ENCODE measurements at places on chromosomes 4 and X. TPM values are rescaled to one million over a fixed set of nuclear protein-coding genes. Genes with fewer than 3 reads are reported as not detected.

GRCh38 chrX:47562615-47563243 is 1.7 kb downstream of the ARAF start:
- H3K27me3 ChIP-seq: no peaks in the 10 kb centered on the region
- peak overlapping the region; percentile 70 for H3K4me3 ChIP-seq
- H3K27ac ChIP-seq: no peak overlapping the region
- peaks cover 8% of the 10 kb centered on the region for H3K36me3 ChIP-seq
- peaks cover 13% of the 10 kb centered on the region for H3K4me1 ChIP-seq
- DNase-seq: no peak

DNA sequence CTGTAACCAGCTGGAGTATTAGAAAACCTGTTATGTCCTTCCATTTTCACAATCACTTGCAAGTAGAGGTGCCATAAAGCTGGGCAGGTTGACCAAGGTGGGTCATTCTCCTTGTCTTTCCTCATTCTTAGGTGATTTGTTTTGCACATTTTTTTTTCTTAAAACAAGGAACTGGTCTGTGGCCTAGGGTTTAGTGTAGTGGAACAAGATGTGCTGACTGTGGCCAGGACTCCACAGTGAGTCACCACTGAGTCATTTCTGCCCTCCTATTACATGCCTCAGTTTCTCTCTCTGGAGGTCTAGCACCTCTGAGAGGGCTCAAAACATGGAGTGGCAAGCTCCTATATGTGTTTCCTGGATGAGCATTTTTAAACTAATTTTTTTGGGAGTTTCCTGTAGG is 355.9 kb downstream of the GPM6A start:
- no peaks in the 10 kb centered on the region for H3K4me1 ChIP-seq
- no peak for DNase-seq
- H3K27me3 ChIP-seq: no peaks in the 10 kb centered on the region

DNA sequence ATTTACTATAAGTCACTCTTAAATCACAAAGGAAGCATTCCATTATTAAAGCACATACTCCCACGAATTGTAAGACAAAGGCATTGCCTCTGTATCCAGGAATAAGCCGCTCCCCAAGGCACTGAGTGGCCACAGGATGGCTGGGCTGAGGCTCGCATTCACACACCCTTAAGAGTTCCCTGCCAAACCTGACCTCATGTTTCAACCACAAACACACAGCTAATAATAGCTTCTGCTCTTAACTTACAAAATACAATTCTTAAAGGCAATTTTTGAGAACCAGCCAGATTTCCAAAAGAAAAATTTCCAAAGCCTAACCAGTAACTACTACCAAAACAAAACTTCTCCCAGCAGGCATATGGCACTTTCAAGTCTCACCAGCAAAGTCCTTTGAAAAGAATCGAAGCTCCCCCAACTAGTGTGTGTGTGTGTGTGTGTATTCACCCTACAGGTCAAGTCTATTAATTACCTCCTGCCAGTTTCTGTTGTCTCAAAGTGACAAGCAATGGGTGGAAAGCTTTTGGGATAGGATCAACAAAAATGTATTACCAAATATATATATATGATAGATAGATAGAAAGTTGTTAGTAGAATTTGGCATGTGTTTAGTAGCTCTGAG is 36.0 kb downstream of the ARHGAP6 start:
- peaks cover 4% of the 10 kb centered on the region for H3K4me1 ChIP-seq
- no peaks in the 10 kb centered on the region for H3K27me3 ChIP-seq
- DNase-seq: no peak
- H3K27ac ChIP-seq: no peak overlapping the region

GRCh38 chr4:15695240-15695699 is 7.6 kb upstream of the BST1 start:
- peaks cover 6% of the 10 kb centered on the region for H3K4me1 ChIP-seq
- peaks cover 4% of the 10 kb centered on the region for H3K36me3 ChIP-seq
- DNase-seq: no peak
- H3K27ac ChIP-seq: no peak overlapping the region
- H3K27me3 ChIP-seq: no peaks in the 10 kb centered on the region

GRCh38 chrX:148958901-148959300 is 458.5 kb downstream of the AFF2 start:
- H3K36me3 ChIP-seq: no peaks in the 10 kb centered on the region
- no peaks in the 10 kb centered on the region for H3K27me3 ChIP-seq
- DNase-seq: no peak
- H3K27ac ChIP-seq: no peak overlapping the region

DNA sequence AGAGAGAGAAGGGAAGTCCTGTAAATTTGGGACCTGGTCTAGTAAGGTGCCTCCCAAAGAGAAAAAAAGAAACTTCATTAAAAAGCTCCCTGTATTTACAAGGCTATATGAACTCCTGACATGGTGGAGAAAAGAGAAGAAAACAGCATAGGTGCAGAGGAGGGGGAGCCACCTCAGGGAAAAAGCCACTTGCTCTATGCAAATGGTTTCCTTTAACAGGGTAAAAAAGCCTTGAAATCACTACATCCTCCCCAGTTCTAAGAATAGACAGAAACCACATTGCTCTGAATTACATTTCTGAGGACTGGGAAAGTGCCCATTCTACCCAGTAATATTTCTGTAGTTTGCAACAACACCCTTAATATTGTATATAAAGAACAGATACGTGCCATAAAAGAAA is 165.5 kb downstream of the KLF8 start:
- no peaks in the 10 kb centered on the region for H3K36me3 ChIP-seq
- DNase-seq: no peak
- H3K4me3 ChIP-seq: no peak overlapping the region
- no peak overlapping the region for H3K27ac ChIP-seq

DNA sequence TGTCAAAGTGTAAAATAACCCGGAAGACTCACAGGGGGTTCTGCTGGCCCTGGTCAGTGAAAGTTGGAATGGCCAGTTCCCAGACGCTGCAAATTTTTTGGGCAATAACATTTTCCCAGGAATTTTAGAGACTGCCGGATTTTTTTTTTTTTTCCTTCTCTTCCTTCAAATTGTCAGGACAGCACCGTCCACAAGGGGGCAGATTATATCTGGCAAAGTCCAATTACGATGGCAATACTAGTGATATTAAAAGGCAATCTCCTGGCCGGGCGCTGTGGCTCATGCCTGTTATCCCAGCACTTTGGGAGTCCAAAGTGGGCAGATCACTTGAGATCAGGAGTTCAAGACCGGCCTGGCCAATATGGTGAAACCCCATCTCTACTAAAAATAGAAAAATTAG is 20.5 kb downstream of the SLC25A5 start:
- H3K4me1 ChIP-seq: no peaks in the 10 kb centered on the region
- H3K4me3 ChIP-seq: no peak overlapping the region
- H3K27ac ChIP-seq: no peak overlapping the region
- no peak for DNase-seq

DNA sequence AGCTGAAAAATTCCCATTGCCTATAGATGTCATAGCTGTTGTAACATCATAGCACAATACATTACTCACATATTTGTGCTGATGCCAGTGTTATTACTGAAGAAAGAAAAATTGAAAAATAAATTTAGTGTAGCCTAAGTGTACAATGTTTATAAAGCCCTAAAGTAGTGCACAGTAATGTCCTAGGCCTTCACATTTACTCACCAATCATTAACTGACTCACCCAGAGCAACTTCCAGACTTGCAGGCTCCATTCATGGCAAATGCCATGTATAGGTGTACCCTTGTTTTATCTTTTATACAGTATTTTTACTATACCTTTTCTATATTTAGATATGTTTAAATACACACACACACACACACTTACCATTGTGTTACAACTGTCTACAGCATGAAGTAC is 265.4 kb upstream of the MAGEB18 start:
- peaks cover 8% of the 10 kb centered on the region for H3K4me1 ChIP-seq
- no peaks in the 10 kb centered on the region for H3K27me3 ChIP-seq
- no peaks in the 10 kb centered on the region for H3K36me3 ChIP-seq
- DNase-seq: no peak

DNA sequence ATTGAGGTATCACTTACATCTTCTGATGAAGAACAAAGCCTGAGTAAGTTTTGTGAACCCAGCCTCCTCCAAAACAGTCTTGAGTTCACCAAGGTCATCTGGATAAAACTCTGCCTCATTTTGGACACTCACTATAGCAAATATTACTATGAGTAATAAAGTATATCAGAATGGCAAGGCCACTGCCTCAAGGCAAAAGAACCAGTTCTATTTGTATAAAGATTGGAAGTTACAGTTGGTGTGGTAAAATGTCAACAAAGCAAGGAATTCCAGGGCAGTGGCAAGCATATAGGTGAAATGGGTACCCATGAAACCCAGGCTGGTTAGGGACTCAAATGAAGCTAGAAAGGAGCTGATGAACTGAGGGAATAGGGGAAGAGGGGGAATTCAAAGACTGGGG is 2.4 kb upstream of the ARHGEF6 start:
- no peak overlapping the region for H3K4me3 ChIP-seq
- no peak overlapping the region for H3K27ac ChIP-seq
- no peaks in the 10 kb centered on the region for H3K27me3 ChIP-seq
- no peaks in the 10 kb centered on the region for H3K36me3 ChIP-seq
- H3K4me1 ChIP-seq: no peaks in the 10 kb centered on the region

DNA sequence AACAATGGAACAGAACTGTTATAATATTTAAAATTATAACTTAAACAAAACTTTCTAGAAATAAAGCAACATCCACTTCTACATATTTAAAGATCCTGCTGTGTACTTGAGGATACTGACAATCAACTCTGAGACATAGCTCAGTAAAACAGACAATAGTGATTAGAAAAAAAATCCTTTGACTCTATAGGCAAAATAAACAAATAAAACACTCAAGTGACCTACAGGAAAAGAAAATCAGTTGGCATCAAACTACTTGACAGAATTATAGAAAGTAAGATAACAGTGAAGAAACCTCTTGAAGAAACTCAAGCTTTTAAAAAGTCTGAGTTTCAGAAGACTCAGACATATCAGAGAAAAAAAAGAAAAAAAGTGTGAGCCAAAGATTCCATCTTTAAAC is 55.9 kb upstream of the THOC2 start:
- no peaks in the 10 kb centered on the region for H3K27me3 ChIP-seq
- H3K36me3 ChIP-seq: no peaks in the 10 kb centered on the region
- no peak overlapping the region for H3K4me3 ChIP-seq
- H3K27ac ChIP-seq: no peak overlapping the region
- DNase-seq: no peak

DNA sequence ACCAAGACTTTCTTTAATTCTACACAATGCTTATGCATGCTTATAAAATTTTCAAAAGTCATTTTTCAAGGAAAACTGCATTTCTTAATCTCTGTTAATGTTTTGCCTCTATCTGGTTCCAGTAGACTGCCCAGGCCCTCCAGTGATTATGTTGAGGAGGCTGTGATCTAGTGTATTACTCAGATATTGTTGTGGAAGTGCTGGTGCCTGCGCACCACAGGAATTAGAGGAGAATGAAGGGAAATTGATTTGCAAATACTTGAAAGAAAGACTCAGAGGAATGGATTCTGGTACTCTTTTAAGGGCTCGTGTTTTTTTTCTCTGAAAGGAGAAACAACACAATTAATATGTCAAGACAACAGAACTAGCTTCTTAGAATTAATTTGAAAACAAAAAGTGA is 1015.1 kb downstream of the RPA4 start:
- H3K4me1 ChIP-seq: no peaks in the 10 kb centered on the region
- no peak for DNase-seq
- no peak overlapping the region for H3K27ac ChIP-seq
- no peaks in the 10 kb centered on the region for H3K27me3 ChIP-seq
- no peak overlapping the region for H3K4me3 ChIP-seq
- peaks cover 1% of the 10 kb centered on the region for H3K36me3 ChIP-seq

DNA sequence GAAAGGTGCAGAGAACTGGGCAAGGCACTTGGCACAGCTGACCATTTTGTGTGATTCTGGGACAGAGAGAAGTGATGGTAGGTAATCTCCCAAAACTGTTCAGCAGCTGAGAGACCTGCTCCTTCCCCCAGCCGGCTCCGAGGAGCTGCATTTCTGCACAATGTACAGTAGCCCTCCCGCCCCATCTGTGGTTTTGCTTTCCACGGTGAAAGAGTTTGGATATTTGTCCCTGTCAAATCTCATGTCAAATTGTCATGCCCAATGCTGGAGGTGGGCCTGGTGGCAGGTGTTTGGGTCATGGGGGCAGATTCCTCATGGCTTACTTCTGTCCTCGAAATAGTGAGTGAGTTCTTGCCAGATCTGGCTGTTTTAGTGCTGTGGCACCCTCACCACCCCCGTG is 90.5 kb upstream of the CD99 start:
- DNase-seq: no peak
- peak overlapping the region; percentile 19 for H3K27ac ChIP-seq
- no peaks in the 10 kb centered on the region for H3K27me3 ChIP-seq
- H3K36me3 ChIP-seq: peaks cover 24% of the 10 kb centered on the region
- H3K4me3 ChIP-seq: no peak overlapping the region
- H3K4me1 ChIP-seq: no peaks in the 10 kb centered on the region

- H3K36me3 ChIP-seq: no peaks in the 10 kb centered on the region
- peaks cover 23% of the 10 kb centered on the region for H3K4me1 ChIP-seq
- no peak for DNase-seq
- H3K4me3 ChIP-seq: no peak overlapping the region
- H3K27ac ChIP-seq: peak overlapping the region; percentile 86
Measured at GRCh38 chr4:38320343-38320695, 343.7 kb upstream of the KLF3 start.

GRCh38 chr4:36374836-36375511 is 93.6 kb downstream of the DTHD1 start:
- H3K27ac ChIP-seq: no peak overlapping the region
- H3K4me1 ChIP-seq: no peaks in the 10 kb centered on the region
- no peak overlapping the region for H3K4me3 ChIP-seq
- no peaks in the 10 kb centered on the region for H3K27me3 ChIP-seq

DNA sequence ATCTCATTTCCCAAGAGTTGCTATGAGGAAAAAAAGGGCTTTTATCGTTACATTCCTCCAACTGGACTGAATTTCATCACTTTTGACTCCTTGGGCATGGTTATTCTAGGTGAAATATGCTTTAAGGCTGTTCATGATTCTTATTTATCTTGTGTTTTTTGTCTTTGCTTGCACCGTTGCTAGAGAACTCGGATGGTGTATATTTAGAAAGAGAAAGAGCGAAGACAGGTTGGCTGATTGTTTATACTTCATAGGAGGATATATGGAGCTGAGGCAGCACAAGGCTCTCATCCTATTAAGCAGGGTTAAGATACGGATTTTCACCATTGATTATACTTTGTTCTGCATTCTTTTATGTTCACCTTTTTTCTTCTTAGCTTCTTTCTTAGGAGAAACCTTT is 94.9 kb upstream of the GEMIN8 start:
- DNase-seq: no peak
- no peaks in the 10 kb centered on the region for H3K27me3 ChIP-seq
- H3K4me3 ChIP-seq: no peak overlapping the region

DNA sequence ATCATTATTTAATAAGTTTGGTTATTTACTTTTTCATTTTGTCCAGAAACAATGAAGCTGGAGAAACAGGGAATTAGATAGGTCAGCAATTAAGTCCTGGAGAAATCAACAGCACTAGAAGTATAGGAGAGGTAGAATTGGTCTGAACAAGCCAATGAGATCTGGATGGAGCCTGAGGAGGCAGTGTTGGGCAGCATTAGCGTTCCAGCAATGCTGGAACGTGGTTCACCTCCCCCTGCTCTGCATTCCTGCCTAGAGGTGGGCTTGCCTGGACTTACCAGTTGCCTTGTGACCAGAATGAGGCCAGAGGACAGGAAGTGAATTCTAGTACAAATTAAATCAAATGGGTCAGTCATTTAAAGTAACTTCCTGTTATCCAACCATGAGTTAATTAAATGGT is 4.6 kb downstream of the RASSF6 start:
- no peak overlapping the region for H3K27ac ChIP-seq
- peaks cover 39% of the 10 kb centered on the region for H3K4me1 ChIP-seq
- no peaks in the 10 kb centered on the region for H3K27me3 ChIP-seq
- DNase-seq: no peak

The SPANXA1 gene
- not detected for total RNA-seq

The SMR3A gene
- not detected for total RNA-seq

The HPGDS gene
- not detected for total RNA-seq

The SMIM31 gene
- not detected for total RNA-seq

The STOX2 gene
- 23.8 TPM for total RNA-seq

The TMPRSS11A gene
- total RNA-seq: not detected

The SPANXC gene
- not detected for total RNA-seq
